ENCODE measurements at places on chromosomes 6 and 20.
A peak's percentile ranks its signal among the peaks of the same experiment; 100 is the strongest.

GRCh38 chr20:59222253-59223181 lies 58.9 kb downstream of the ZNF831 start:
- peak; percentile 85 for DNase-seq

DNA sequence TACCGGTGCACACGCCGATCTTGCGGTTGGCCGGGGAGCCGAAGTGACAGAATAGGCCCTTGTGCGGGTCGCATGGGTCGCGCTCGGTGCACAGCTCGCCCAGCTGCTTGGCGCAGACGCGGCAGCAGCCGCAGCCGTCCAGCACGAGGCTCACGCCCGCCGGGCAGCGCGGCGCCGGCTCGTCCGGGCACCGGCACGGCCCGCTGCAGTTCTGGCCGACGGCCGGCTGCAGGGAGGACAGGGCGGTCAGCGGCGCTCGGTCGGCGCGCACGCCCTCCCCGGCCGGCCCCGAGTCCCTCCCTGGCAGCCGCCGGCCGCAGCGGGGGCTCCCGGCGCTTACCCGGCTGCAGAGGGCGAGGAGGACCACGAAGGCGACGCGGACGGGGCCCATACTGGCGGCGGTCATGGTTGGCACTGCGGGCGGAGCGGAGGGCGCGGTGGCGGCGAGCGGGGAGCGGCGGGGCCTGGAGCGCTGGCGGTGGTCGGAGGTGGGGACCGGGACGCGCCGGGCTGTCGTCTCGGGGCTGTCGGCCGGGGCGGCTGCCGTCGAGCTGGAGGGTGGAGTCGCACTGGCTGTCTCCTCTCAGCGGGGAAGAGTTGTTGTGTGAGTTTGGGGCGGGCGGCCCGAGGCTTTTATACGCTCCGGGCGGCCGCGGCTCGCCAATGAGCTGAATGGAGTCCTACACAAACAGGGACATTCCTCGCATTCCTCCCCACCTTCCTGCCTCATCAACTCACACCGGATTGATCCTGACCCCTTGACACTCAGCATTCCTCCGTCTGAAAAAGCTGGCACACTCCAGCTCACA lies at the start of gene CCN2:
Gene CCN2, minus strand, starts transcription at position 606 of the 809 bp plus-strand sequence. Its CDS starts 200 bp downstream, at position 406.
- DNase-seq = no peak

DNA sequence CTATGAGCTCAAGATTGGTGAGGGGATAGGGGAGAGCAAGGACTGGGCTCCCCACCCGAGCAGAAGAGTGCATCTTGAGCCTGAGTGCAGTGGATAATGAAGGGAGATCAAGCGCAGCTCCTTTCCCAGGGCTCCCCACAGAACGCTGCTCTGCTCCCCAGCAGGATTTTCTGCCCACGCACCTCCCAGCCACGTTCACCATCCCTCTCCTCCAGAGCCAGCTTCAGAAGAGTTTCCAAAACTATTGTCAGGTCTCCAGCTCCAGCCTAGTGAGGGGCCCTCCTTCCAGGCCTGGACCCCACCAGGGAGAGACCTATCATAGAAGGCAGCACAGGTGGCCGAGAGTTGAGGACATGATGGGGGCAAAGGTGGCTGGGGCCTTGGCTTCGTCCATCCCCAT lies 34.5 kb downstream of the FOXP4 start:
- no peak for DNase-seq

DNA sequence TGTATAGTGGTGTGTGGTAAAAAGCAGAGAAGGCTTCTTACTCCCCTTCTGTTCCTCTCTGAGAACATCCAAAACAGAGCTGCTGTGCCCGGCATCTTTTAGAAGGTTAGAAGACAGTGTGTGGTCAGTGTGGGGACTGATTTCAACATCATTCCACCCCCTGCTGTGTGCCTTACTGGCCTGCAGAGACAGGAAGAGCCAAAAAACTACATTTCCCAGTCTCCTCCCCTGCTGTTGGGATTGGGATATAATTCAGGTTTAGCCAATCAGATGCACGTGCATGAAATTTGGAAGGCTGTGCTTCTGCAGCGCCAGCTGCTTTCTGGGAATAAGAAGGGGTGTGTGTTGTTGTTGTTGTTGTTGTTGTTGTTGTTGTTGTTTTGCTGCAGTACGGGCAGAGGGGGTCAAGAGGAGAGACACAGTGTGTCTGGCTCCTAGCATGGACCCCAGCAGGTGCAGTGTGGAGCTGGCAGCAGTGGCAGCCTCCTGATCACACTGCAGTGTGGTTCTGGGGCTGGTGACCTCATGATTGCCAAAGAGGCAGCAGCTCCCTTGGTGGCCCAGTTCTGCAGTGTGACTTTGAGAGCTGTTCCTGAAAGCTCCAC lies 74.7 kb downstream of the MRPL14 start:
- peak; percentile 7 for DNase-seq

GRCh38 chr6:39320363-39320984 lies 2.0 kb downstream of the KCNK16 start:
- DNase-seq = no peak

DNA sequence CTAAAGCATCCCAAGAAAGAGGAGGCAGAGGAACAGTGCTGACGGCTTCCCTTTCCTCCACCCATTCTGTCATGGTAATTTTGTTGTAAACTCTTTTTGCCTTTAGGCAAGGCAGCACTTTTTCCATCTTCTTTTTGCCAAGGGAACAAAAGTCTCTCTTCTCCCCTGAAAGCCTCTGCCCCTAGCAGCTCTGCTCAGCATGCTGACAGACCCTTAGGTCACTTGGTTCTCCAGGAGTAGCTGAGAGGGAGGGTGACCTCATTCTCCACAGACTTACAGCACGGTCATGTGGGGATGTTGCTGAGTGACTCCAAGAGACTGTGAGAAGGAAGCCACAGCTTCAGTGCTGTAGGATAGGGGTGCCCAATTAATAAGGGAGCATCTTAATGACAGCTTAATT lies 81.1 kb upstream of the RALGAPA2 start:
- no peak for DNase-seq

DNA sequence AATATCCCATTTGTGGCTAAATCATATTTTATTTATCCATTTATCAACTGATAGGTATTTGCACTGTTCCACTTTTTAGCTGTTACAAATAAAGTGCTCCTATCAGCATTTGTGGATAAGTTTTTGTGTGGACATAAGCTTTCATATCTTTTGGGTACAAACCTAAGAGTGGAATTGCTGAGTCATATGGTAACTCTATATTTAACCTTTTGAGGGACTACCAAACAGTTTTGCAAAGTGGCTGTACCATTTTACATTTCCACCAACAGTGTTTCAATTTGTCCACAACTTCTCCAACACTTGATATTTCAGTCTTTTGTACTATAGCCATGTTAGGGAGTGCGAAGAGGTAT lies 23.6 kb upstream of the ECHDC1 start:
- no peak for DNase-seq

DNA sequence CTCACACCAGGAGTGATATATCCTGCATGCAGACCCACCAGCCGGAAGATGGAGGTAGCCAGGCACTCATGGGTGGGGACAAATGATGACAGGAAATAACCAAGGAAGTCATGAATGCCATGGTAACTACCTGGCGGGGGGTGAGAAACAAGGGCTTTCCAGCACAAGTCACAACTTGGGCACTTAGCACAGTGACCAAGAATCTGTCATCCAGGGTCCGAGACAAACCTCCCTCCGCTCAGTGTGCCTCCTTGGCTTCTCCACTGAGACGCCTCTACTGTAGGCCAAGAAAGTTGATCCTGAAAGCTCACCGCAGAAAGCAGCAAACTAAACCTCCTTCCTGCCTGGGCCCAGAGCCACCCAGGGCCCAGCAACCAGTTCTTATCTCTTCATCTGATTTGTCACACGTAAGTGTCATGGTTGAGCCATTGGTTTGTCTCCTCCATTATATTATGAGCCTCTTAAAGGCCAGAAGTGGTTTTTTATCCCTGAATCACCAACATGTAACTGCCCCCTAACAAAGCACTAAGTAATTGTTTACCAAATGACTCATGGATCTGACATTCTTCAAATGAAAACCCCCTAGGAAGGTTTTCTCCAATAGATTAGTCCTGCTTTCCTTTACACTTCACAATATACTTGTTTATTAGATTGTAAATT lies 84.3 kb upstream of the TAB2 start:
- peak; percentile 65 for DNase-seq

DNA sequence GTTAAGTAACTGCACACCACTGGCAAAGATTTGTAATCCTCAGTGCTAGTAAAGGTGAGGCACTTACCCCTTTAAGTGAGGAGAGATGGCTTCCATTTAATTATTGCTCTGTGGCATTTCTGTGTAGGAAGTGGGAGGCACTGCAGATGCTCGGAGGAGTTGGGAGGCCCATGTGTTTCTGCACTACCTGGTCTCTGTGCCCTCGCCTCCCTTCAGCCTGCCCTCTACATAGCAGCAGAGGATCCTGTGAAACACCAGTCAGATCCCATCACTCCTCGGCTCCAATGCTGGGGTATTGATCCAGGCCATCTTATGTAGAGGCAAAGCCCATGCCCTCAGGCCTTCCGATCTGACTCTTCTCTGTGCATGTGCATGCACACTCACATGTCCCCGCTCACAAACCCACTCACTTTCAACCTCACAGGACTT lies 67.0 kb downstream of the SLX4IP start:
- DNase-seq = peak; percentile 47

GRCh38 chr6:29975561-29975907 lies 33.2 kb downstream of the HLA-A start:
- DNase-seq = no peak

- peak; percentile 46 for DNase-seq
Observed at GRCh38 chr6:71289039-71289801, 609 bp downstream of the OGFRL1 start.

Measured in activated naive CD4-positive, alpha-beta T cell treated with anti-CD3 and anti-CD28 coated beads, Interleukin-2, amount 10 ng/mL, durations not matched to agents 7 days and 5 days (primary cell).